ENCODE measurements at places on chromosomes 11 and 22. TPM values are rescaled to one million over a fixed set of nuclear protein-coding genes. Genes with fewer than 3 reads are reported as not detected.

RAG1 gene
- 0.36 TPM for total RNA-seq

CHID1 gene
- 69.8 TPM for total RNA-seq

IGSF22 gene
- 0.43 TPM for total RNA-seq

VPS37C gene
- total RNA-seq: 7.2 TPM

EXPH5 gene
- total RNA-seq: 2.9 TPM

H19 gene
- total RNA-seq: not detected

MPPED1 gene
- total RNA-seq: not detected

- H3K4me3 ChIP-seq: no peak overlapping the region
- H3K27me3 ChIP-seq: no peaks in the 10 kb centered on the region
- no peaks in the 10 kb centered on the region for H3K36me3 ChIP-seq
- no peak for DNase-seq
Measured at GRCh38 chr11:8768625-8769333, 86.2 kb downstream of the RPL27A start.

- no peaks in the 10 kb centered on the region for H3K4me1 ChIP-seq
- no peak overlapping the region for H3K27ac ChIP-seq
- H3K36me3 ChIP-seq: no peaks in the 10 kb centered on the region
- DNase-seq: no peak
- no peaks in the 10 kb centered on the region for H3K27me3 ChIP-seq
Measured at GRCh38 chr22:43312608-43313007, 30.6 kb downstream of the SCUBE1 start.

DNA sequence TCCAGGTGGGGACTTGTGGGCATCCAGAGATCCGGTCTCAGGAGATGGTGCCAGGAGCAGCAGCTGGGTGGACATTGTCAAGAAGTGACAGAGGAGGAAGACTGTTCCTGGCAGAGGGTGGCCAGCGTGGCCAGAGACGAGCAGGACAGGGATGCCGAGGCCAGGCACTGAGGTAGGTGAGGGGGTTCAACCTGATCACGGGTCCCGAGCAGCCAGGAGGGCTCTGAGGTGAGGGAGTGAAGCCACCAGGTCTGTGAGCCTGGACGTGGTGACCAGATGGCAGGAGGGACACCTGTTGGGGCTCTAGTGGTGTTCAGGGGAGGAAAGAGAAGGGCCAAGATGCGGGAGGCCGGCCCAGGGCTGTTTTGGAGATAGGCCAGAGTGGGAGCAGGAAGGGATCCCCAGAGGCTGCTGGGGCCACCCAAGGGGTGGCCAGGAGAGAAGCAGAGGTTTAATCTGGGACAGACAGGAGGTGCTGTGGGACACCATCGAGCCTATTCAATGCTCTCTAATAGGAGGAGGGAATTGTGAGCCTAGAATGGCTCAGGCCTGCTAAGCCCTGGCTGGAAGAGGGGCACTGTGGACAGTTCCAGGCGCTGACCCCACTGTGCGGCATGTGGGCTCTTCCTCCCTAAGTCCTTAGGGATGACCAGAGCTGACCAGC, 6.3 kb downstream of the PPM1F start:
- no peak overlapping the region for H3K4me3 ChIP-seq
- H3K27me3 ChIP-seq: no peaks in the 10 kb centered on the region
- DNase-seq: no peak
- peaks cover 5% of the 10 kb centered on the region for H3K36me3 ChIP-seq

DNA sequence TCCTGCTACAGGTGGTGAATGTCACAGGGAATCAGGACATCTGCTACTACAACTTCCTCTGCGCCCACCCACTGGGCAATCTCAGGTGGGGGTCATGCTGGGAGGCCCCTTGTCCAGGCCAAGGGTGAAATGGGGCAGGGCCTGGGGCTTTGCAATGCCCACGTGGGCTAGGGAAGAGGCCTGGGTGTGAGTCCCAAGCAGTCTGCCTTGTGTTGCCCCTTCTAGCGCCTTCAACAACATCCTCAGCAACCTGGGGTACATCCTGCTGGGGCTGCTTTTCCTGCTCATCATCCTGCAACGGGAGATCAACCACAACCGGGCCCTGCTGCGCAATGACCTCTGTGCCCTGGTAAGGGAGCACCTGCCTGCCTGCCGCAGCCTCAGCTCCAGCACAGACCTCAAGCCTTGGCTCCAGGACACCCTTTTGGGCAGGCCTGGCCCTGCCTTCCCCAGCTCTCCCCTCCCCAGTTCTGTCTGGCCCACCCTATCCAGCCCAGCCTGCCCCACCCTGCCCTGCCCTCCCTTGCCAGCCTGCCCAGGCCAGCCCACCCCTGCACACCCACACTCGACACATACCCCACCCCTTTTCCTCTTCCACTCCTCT, 9.1 kb upstream of the TAGLN start:
- no peak overlapping the region for H3K27ac ChIP-seq
- H3K4me3 ChIP-seq: no peak overlapping the region
- no peaks in the 10 kb centered on the region for H3K27me3 ChIP-seq
- H3K36me3 ChIP-seq: no peaks in the 10 kb centered on the region
- no peaks in the 10 kb centered on the region for H3K4me1 ChIP-seq
- no peak for DNase-seq

DNA sequence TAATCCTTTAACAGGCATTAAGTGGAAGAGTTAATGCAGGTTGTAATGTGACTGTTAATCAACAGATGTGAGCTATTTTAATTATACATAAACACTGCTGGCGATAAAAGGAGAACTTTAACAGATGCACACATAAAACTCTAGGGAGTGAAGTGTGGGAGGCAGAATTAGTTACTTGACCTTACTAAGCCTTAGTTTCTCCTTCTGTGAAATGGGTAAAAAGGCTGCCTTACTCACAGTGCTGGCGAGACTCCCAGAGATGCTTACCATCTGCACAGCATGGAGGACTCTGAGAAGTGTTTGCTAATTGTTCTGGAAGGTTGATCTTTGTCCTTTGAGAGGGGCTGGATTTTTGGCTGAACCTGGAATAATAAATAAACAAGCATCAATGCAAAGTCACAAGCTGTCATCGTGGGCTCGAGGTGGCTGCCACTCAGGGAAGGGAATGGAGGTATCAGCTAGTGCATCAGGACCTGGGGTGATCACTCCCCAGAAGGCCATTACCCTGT, 58.6 kb upstream of the MPEG1 start:
- H3K4me1 ChIP-seq: peaks cover 23% of the 10 kb centered on the region
- no peaks in the 10 kb centered on the region for H3K27me3 ChIP-seq
- no peak overlapping the region for H3K4me3 ChIP-seq
- no peak for DNase-seq
- no peak overlapping the region for H3K27ac ChIP-seq

- H3K27me3 ChIP-seq: peaks cover 2% of the 10 kb centered on the region
- H3K4me3 ChIP-seq: no peak overlapping the region
- no peaks in the 10 kb centered on the region for H3K36me3 ChIP-seq
- no peaks in the 10 kb centered on the region for H3K4me1 ChIP-seq
- H3K27ac ChIP-seq: no peak overlapping the region
Measured at GRCh38 chr11:30758012-30758411, 171.9 kb upstream of the MPPED2 start.

DNA sequence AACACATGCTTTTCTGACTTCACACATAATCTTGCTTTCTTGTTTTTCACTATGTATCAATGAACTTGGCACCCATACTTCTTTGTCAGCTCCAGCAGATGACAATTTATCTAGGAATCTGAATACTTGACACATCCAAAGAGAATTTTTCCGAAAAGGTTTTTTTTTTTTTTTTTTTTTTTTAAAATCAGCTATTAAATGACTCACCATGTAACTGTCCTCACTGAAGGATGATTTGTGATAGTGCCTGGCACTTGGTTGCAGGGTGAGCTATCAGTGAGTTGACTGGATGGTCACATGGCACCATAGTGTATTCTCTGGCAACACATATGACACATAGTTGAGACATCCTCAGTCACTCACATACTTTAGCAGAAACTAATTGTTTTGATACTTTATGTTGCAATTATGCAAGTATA, 133.4 kb upstream of the E2F8 start:
- no peaks in the 10 kb centered on the region for H3K36me3 ChIP-seq
- H3K27me3 ChIP-seq: peaks cover 8% of the 10 kb centered on the region
- no peak overlapping the region for H3K27ac ChIP-seq
- DNase-seq: no peak
- H3K4me3 ChIP-seq: no peak overlapping the region

DNA sequence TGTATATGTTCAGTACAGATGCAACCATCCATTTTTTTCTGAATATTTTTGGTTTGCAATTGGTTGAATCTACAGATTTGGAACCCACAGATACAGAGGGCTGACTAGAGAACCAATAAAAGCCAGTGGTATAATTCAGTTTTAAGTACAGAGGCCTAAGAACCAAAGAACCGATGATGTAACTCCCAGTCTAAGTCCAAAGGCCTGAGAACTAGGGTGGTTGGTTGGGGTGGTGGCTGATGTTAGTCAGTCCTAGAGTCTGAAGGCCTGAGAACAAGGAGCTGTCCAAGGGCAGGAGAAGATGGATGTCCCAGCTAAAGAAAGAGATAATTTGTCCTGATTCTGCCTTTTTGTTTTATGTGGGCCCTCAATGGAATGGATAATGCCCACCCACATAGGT, 48.7 kb upstream of the LIN7C start:
- no peak overlapping the region for H3K27ac ChIP-seq
- H3K36me3 ChIP-seq: no peaks in the 10 kb centered on the region
- H3K27me3 ChIP-seq: no peaks in the 10 kb centered on the region

GRCh38 chr11:10317151-10317755, 12.4 kb downstream of the ADM start:
- H3K36me3 ChIP-seq: no peaks in the 10 kb centered on the region
- DNase-seq: no peak
- peaks cover 15% of the 10 kb centered on the region for H3K27me3 ChIP-seq

GRCh38 chr22:42805016-42805997, 51.8 kb downstream of the ARFGAP3 start:
- no peak overlapping the region for H3K27ac ChIP-seq
- no peak for DNase-seq
- H3K36me3 ChIP-seq: peaks cover 19% of the 10 kb centered on the region
- no peaks in the 10 kb centered on the region for H3K4me1 ChIP-seq
- H3K27me3 ChIP-seq: no peaks in the 10 kb centered on the region

GRCh38 chr11:73413256-73413655, 37.1 kb downstream of the RELT start:
- H3K36me3 ChIP-seq: peaks cover 4% of the 10 kb centered on the region
- no peak overlapping the region for H3K27ac ChIP-seq
- peaks cover 3% of the 10 kb centered on the region for H3K4me1 ChIP-seq
- H3K27me3 ChIP-seq: no peaks in the 10 kb centered on the region

DNA sequence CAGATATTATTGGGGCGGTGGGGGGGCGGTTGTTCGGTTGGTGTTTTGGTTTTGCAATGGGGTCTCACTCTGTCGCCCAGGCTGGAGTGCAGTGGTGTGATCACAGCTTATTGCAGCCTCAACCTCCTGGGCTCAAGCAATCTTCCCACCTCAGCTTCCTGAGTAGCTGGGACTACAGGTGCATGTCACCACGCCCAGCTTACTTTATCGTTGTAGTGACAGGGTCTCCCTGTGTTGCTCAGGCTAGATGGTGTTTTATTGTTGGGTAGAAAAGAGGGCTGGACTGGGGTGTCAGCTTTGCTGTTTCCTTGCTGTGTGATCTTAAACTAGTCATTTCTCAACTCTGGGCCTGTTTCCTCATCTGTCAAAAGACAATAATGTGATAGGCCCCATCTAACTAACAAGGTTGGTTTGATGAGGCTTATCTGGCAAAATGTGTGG, 17.5 kb upstream of the MYH9 start:
- H3K36me3 ChIP-seq: no peaks in the 10 kb centered on the region
- peak; percentile 40 for DNase-seq
- H3K27ac ChIP-seq: peak overlapping the region; percentile 93
- no peak overlapping the region for H3K4me3 ChIP-seq

DNA sequence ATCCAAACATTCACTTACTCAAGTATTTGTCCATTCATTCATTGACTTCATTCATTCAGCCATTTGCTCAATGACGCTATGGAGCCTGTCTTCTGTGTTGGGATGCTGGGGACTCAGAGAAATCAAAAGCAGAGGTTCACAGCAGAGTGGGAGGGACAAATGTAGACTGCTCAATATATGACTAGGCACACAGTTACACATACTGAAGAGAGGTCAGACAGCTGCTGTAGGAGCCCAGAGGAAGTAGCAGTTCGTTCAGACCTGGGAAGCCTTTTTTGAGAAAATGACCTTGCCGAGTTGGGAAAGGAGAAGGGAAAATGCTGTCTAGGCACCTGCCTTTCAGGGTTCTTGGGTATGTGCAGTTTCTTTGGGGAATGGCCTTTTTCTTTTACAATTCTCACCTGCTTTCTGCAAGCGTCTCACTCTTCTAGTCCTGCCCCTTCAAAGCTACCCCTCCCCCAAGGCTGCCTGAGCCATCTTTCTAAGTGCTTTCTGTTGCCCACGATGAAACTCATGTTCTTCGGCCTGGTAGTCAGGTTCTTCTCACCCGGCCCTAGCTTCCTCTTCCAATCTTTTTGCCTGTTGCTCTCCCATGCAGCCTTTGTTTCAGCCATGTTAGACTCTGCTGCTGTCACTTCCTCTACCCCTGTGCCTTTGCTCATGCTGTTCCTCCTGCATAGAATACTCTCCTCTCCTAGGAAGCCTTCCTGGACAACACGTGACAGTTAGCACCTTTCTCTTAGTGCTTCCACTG, 4.2 kb upstream of the UVRAG start:
- H3K27me3 ChIP-seq: no peaks in the 10 kb centered on the region
- peaks cover 5% of the 10 kb centered on the region for H3K4me1 ChIP-seq
- H3K27ac ChIP-seq: no peak overlapping the region

- no peak overlapping the region for H3K4me3 ChIP-seq
- no peak for DNase-seq
- H3K27ac ChIP-seq: no peak overlapping the region
- no peaks in the 10 kb centered on the region for H3K27me3 ChIP-seq
- peaks cover 3% of the 10 kb centered on the region for H3K4me1 ChIP-seq
Measured at GRCh38 chr11:2652333-2653197, 47.2 kb downstream of the KCNQ1OT1 start.

- H3K27me3 ChIP-seq: peaks cover 8% of the 10 kb centered on the region
- H3K4me1 ChIP-seq: no peaks in the 10 kb centered on the region
- no peaks in the 10 kb centered on the region for H3K36me3 ChIP-seq
Measured at GRCh38 chr11:85886089-85887056, 31.2 kb downstream of the CCDC83 start.

- no peaks in the 10 kb centered on the region for H3K27me3 ChIP-seq
- no peak for DNase-seq
- H3K36me3 ChIP-seq: no peaks in the 10 kb centered on the region
- H3K4me1 ChIP-seq: peaks cover 5% of the 10 kb centered on the region
Measured at GRCh38 chr11:59267196-59267595, 54.5 kb upstream of the MPEG1 start.

DNA sequence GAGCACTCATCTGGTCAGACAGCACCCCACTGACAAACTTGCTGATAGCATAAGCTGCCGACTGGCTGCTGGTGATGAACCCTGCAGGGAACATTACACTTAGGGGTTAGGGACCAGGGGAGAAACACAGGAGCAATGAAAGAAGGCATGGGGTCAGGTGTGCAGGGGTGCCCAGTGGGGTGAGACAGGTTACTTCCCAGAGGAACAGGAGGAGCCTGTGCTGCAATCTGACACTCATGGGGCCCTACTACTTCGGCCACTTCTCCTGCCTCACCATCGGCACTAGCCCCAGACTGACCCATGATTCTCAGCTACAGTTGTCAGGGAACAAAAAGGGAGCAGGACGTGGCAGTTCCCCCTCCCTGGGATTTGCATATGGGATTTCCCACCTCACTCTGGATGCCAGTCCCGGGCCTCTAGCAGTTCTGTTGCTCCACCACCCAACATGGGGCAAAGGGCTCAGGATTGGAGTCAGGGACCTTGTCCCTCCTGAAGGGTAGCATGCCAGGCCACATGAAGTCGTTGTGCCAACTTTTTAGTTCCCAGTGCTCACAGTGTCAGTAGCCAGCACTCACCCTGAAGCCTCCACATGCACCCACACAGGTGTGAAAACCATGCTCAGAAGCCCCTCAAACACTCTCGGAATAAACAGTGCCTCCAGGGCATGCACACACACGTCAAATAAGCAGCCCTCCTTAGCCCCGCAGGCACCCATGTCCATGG, 2.2 kb downstream of the SLC37A4 start:
- H3K27me3 ChIP-seq: no peaks in the 10 kb centered on the region
- H3K27ac ChIP-seq: peak overlapping the region; percentile 90
- peak overlapping the region; percentile 70 for H3K4me3 ChIP-seq
- peaks cover 40% of the 10 kb centered on the region for H3K4me1 ChIP-seq
